ENCODE measurements at places on chromosomes 7 and 10. TPM values are rescaled to one million over a fixed set of nuclear protein-coding genes. Genes with fewer than 3 reads are reported as not detected.

The CTAGE8 gene
- 2.9 TPM for total RNA-seq

The SPACDR gene
- total RNA-seq, result 2.9 TPM

The PHKG1 gene
- 1.5 TPM for total RNA-seq

The PAX4 gene
- not detected for total RNA-seq

The PSD gene
- total RNA-seq, result 2.4 TPM

The TMEM140 gene
- 24.5 TPM for total RNA-seq

The FAM20C gene
- total RNA-seq, result 0.10 TPM

The CLRN3 gene
- total RNA-seq, result not detected

The NEUROG3 gene
- not detected for total RNA-seq

The GPR158 gene
- not detected for total RNA-seq

The SFTPA1 gene
- not detected for total RNA-seq

The ADGRA1 gene
- total RNA-seq, result not detected

The SDK1 gene
- total RNA-seq, result 0.20 TPM

The LBX1 gene
- not detected for total RNA-seq

The EBF3 gene
- total RNA-seq, result not detected

The CUZD1 gene
- total RNA-seq, result 3.0 TPM

The LCOR gene
- 30.5 TPM for total RNA-seq

The TRA2A gene
- 115 TPM for total RNA-seq

The ASNS gene
- 43.8 TPM for total RNA-seq
